ENCODE measurements at places on chromosomes 11 and 22.

DNA sequence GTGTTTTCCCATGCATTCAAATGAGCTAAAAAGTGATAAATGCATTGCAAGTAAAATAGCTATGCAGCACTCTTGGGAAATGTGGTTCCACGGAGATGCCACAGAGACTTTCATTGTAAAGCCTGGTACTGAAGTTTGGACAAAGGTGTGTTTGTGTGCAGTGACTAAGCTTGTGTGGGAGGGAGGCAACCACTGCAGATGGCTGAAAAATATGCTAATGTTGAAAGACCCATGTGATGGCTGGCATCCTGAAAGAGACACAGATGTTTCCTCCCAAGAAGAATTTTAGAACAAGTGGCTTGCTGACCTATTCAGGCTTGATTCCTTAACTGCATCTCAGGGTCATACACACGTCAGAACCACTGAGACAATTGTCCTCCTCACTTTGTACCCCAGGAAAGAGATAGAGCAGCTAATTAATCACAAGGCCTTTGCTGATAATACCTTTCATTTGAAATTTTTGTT, 73.8 kb downstream of the FAM76B start:
- no peak for DNase-seq

DNA sequence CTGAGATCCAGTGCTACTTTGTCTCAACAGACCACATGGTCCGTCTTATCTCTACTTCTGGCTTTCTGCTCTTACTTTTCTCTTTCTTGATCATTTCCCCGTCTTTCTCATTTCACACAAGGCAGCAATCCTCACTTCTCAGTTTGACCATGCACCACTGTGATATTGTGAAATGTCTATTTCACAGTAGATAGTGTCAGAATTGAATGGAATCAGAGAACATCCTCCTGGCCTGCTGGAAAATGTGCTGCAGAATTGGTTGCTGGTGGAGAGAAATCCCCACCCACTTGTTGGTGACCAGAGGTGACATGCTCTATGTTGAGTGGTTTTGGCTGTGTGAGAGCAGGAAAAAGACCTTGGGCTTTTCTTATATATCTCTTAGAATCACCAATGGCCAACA, 57.8 kb upstream of the RCN1 start:
- no peak for DNase-seq

DNA sequence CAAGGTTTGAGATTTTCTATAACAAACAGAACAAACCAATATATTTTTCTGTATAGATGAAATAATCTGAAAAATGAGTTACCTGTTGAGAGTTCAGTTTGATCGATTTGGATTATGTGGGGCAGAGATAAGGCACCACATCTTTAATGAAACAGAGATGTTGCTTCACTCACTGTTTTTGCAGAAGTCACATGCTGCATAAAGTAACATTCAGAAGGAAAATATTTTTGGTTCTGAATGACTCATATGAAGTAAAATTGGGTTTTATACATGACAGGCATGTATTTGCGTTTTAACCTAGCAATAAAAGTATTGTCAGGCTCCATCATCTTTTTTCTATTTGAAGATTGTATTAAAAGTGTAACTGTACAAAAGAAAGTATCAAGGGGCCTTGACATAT, 77.8 kb downstream of the BBOX1 start:
- DNase-seq, result no peak

DNA sequence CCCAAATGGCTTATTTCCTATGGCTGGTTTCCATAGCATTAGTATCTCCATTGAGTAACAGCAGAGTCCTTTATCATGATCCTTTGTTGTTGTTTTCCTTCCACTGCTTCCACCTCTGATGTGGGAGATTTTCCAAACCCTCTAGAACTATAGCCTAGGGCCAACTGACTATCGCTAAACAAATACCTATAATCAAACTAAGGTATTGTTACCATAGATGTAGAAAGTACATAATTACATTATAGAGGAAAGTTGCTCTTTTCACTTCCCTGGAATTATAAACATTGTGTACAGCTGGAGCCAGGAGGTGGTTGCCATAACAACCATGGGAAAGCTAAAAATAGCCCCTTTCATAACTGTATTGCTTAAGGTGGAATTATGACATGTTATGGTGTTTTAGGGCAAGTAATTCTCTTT, 47.0 kb upstream of the ALKBH3 start:
- no peak for DNase-seq

- no peak for DNase-seq
Observed at GRCh38 chr22:42855721-42856120, 1.4 kb downstream of the ARFGAP3 start.

DNA sequence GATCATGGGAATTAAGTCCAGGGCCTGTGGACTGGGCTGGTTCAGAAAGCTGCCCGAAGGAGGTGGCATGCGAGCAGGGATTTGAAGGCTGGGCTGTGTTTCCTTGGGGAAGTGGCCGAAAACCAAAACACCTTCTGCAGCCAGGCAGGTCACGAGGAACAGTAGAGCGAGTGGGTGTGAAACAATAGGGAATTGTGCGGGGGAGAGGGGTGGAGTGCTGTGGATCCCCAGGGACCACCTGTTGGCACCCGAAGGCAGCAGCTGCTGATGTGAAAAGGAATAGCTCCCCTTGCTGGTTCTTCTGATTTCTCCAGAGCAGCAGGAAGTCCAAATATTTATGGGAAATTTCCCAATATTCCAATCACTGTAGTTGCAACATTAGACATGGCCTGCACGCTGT, 24.6 kb downstream of the TP53I11 start:
- no peak for DNase-seq

DNA sequence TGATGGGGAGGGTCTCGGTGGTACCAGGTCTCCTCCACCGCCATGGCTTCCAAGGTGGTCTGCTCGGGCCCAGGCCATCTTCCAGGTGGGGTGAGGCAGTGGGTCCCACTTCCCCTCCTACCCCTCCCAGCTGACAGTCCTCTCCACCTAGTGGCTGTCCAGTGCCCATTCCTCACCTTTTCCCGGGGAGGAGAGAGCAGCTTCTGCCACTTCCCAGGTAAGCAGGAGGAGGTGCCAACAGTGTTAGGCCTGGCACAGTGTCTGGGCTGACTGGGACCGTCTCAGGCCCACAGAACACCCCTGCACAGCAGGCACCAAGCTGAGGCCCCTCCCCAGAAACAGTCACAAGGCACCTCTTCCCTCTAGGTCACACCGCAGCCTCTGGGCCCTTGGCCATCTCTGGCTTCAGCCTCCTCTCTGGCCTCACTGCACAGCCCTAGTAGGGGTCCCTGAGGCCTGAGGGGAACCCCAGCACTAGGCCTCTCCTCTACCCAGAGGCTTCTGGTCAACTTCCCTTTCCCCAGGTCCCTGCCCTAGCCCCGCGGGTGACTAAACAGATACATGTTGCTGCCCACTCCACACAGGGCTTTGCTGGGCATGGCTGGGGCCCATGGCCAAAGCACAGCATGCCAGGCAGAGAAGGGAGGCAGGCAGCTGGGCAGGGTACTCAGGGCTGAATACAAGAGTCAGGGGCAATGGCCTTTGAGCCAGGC, 2.3 kb upstream of the ANKRD13D start:
- DNase-seq, result no peak

DNA sequence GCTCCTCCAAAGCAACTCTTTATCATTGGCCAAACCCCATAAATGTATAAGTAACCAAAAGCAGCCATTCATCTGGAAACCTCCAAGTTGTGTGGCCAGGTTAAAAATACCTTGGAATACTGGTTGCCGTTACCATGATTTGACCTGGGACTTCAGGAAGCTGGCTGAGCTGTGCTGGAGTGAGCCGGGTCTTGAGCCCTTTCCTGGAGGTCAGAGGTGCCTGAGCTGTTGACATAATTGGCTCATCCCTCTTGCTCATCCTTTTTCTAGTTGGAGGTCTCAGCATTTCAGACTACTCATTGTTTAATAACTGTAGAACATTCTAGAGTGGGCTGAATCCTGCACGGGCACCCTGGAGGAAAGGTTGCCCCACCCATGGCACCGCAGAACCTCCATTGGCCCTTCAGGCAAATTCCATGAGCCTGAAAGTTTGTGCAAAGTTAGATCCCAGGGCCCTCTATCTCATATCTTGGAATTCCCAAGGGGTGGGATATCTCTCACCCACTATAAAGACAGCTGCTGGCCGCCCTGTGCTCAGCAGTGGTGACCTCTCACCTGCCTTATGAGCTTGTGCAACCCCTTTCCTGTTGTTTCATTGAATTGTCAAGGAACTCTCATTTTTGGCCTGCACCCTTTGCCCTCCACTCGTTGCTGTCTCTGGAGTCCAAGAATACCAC, 77.0 kb downstream of the C22orf31 start:
- no peak for DNase-seq

DNA sequence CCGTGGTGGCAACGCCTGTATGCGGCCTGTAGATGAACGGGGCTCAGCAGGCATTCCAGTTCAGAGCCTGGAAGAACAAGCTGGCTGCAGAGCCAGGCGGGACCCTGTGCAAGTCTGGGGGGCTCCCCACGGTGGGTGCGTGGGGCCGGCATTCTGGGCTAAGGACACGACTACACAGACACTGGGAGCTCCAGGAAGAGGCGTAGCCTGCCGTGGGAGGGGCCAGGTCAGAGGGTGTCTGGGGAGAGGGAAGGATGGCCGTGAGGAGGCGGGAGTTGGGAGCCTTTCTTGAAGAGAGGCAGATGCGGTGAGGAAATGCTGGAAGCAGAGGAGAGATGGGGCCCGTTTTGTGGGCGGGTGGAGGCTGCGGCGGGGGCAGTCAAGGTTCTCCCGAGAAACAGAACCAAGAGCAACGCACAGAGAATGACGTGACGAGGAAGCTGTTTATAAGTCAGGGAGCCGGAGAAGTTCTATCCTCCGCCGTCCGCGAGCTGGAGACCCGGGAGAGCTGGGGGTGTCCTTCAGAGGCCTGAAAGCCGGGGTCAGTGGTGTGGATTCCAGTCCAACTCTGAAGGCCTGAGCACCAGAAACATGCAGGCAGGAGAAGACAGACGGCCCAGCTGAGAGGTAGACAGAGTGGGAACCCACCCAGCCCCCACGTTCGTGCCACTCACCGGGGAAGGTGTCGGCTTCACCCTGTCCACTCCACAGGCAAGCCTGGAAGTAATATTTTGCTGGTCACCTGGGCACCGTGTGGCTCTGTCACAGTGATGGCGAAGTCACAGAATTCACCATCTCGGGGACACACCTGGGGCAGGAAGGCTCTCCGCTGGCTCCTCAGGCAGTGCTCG, 529.6 kb downstream of the BRD1 start:
- DNase-seq, result no peak

DNA sequence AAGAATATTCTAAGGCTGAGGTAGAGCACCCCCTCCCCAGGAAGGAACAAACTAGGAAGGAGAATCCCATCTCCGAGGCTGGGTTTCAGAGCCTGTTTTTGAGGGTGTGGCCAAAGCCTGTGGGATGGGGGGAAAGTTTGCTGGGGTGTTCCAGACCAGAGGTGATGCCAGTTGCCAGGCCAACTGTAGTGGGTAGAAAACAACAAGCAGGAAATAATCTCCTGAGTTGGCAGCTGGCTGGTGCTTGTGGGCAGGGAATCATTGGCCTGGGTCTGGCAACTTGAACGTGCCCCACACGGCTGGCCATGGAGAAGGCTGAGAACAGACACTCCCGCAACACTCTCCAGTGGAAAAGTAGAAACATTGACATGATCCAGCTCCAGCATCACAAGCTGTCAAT, 385.6 kb downstream of the ETS1 start:
- no peak for DNase-seq

- peak; percentile 4 for DNase-seq
Observed at GRCh38 chr22:36197065-36197440, 4.6 kb downstream of the APOL4 start.

DNA sequence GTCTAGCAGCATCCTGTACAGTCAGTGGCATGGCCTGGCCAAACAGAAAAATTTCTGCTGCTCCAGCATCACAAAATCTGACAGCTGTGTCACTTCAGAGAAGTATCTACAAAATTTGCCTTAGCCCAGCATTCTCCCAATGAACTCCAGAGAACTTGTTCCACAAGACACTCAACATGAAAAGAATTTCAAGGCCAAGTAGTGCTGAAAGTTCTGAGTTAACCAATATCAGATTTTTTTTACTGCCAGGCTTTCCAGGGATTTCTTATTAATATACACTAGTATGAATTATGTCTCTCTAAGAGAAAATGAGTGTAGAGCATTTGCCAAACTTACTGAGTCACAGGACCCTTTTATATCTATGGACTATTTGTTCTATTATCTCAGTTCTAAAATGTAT, 68.8 kb downstream of the OR5AK2 start:
- DNase-seq, result no peak

GRCh38 chr11:69945157-69945556, 125.9 kb upstream of the FGF3 start:
- no peak for DNase-seq

GRCh38 chr22:28882545-28882877, 861 bp upstream of the ZNRF3 start:
- no peak for DNase-seq

GRCh38 chr11:128814856-128815705, 52.0 kb downstream of the KCNJ1 start:
- DNase-seq, result no peak

- no peak for DNase-seq
Observed at GRCh38 chr11:75839851-75840250, 24.8 kb downstream of the UVRAG start.

- no peak for DNase-seq
Observed at GRCh38 chr11:100878474-100878873, 191.4 kb downstream of the ARHGAP42 start.

- DNase-seq, result no peak
Observed at GRCh38 chr22:33792832-33793231, 127.4 kb downstream of the LARGE1 start.

DNA sequence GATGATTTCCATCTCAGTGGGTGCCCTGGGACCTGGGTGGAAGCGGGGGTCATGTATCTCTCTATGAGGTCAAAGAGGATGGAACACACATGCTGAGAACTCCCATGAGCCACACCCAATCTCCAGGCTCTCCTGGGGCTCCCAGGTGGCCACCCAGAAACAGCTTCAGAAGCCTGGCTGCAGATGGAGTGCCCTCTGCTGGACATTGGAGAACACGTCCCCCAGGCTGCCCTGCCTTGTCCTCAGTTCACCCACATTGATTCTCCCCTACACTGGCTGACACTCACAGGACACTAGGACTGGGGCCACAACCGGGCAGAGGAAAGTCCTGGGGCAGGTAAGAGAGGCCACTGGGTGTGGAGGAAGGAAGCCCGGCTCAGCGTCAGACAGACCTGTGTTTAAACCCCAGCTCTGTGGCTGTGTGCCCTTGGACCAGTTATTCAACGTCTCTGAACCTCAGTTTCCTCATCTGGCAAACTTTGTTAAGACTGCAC, 4.5 kb upstream of the NOL12 start:
- DNase-seq, result peak; percentile 17

DNA sequence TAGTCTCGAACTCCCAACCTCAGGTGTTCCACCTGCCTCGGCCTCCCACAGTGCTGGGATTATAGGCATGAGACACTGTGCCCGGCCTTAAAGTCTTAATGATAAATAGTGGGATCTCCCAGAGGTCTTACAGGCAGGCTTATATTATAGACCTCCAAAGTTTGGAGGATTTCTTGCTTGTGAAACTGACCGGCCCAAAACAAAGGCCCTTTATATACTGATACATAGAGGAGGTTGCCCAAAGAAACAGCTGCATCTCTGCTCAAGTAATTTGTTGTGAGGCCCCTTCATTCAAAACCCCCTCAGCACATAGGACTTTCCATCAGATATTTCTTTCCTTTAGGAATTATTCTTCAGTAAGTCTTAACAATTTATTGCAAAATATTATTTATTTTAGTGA, 27.4 kb upstream of the RDX start:
- no peak for DNase-seq

GRCh38 chr11:15764948-15765347, 591.4 kb downstream of the SOX6 start:
- no peak for DNase-seq

GRCh38 chr11:66617155-66617834, 865 bp downstream of the RBM14 start:
- no peak for DNase-seq

- DNase-seq, result no peak
Observed at GRCh38 chr22:24137595-24137994, 43.7 kb upstream of the SUSD2 start.

Measured in anterior cingulate cortex (tissue), 58 donors.